ENCODE measurements at places on chromosomes 7 and 10. TPM values are rescaled to one million over a fixed set of nuclear protein-coding genes. Genes with fewer than 3 reads are reported as not detected.

The KCNMA1 gene
- 6.9 TPM for total RNA-seq

DNA sequence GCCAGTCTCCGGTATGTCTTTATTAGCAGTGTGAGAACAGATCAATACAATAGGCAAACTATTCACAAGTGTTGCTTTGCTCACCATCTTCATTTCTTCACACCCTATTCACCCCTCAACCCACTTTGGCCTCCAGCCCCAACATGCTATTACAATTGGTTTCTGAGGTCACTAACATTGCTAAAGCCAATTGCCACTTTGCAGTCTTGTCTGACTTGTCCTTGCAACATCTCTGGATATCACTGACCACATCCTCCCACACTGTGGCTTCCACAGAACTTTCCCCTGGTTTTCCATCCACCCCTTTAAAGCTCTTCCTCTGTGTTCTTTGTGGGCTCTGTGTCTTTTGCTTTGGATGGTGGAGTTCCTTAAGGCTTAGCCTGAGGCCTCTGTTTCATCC lies 5.2 kb upstream of the APBB1IP start:
- no peak for DNase-seq

DNA sequence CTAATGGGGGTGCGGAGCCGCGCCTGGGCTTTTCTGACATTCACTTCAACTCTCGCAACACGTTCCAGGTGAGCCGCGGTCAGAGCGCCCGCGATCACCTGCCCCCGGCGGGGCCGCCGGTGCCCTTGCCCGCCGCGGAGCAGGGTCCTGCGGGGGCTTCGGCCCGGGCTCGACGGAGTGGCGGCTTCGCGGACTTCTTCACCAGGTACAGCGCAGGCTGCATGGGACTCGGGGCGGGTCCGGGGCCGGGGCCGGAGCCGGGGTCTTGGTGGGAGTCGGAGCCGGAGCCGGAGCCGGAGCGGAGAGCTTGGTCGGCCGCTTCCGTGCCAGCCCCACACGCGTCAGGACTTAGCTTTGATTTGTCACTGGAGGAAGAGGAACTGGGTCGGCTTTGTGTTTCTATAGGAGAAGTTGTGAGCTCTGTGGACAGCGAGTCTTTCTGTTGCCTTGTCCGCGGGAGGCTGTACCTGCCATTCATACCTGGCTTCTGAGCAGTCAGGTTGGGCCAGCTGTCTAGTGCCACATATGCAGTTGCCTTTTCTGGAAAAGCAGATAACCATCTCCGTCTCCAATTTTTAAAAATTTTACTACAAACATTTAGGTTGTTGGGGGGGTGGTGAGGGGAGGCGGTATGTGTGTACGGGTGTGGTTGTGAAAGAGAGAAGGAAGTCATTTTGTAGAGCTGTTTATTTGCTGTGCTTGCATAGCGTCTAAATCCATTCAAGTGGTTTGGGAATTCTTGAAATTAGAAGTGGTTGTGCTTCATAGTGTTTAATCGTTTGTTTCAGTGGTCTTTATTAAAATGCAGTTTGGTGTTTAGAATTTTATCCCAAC lies 1.3 kb downstream of the TBC1D12 start:
- peak; percentile 64 for DNase-seq

- no peak for DNase-seq
These were observed 178.0 kb downstream of the ADARB2 start for GRCh38 chr10:1559311-1559710.
